ENCODE measurements at places on chromosomes 5 and 9.
A peak's percentile ranks its signal among the peaks of the same experiment; 100 is the strongest.

- DNase-seq: no peak
These were observed 54.2 kb upstream of the SSBP2 start for GRCh38 chr5:81805086-81805485.

GRCh38 chr5:134813407-134813806 lies 32.4 kb upstream of the C5orf24 start:
- no peak for DNase-seq

DNA sequence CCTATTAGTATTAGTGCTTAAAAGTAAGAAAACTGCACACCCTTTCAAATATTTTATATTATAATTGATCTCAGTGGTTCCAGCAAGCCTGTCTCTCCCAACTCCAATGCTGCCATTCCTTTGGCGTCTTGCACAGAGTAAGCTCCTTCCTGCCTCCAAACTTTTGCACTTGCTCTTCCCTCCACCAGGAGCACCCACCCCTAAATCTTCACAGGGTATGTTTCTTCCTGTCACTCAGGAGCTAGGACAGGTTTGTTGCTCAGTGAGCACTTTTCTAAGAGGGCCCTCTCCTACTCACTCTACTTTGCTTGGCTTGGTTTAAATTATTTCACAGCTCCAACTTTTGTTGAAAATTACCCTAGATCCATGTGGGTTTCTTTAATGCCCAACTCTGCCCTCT lies 189.1 kb upstream of the ADRA1B start:
- no peak for DNase-seq

DNA sequence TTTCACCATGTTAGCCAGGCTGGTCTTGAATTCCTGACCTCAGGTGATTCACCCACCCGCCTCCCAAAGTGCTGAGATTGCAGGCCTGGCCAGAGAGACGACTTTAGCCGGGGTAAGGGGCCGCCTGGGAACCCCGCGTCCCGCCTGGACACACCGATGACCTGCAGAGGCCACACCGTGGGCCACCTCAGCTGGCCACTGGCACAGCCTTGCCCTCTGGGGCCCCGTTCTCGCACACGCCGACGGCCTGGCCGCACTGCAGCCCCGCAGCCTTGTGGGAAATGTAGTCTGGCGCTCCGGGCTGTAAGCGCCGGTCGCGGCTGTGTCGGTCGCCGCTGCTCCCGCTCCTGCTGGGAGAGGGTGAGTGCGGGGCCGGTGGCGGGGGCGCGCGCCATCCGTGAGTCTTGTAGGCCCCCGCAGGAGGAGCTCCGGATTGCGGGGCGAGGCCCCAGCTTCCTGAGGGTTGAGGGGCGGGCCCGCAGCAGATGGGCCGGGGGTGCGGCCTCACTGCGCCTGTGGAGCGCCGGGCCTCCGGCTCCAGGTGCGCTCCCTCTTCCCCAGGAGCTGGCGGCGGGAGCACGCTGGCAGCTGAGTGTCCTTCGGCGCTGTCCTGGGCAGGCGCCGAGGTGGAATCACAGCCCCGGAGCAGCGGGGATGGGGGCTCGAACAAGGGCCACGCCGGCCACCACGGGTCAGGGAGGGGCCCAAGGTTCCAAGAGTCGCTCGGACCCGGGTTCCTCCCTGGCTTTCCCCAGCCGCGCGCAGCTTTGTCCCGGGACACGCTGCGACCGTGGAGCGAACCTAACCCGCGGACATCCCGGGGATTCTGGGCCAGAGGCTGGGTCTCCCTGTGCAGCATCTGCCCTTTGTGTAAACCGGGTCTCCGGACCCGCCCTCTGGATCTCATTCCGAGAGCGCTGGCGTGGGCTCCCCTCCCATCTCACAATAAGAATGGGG lies at the start of gene ZFP2:
TSS of gene ZFP2 (plus strand) at position 299 of the 957 bp plus-strand sequence. CDS start 35,401 bp downstream, outside the sequence.
- peak; percentile 30 for DNase-seq

DNA sequence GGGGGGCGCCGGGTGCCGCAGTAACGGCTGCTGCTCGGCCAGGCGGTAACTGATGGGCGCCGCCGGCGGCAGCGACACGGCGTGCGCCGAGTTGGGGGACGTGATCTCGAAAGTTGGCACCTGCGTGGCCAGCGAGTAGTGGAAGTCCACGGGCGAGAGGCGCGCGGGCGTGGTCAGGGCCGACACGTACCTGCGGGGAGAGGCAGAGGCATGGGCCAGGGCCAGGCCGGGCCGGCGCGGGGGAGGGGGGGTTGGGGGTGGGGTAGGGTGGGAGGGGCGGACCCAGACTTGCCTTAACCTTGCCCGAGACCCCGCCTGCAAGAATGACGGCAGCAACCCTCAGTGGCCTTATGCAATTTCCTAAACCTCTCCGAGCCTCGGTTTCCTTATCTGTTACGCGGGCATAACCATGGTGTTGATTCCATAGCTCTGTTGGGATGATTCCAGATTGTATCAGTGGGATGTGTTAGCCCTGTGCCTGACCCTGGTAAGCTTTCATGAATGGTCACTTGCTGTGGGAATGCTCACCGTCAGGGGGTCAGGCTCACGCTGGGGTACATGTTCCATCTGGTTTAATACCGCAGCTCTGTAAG lies 53.0 kb downstream of the PSD2 start:
- DNase-seq: peak; percentile 61

DNA sequence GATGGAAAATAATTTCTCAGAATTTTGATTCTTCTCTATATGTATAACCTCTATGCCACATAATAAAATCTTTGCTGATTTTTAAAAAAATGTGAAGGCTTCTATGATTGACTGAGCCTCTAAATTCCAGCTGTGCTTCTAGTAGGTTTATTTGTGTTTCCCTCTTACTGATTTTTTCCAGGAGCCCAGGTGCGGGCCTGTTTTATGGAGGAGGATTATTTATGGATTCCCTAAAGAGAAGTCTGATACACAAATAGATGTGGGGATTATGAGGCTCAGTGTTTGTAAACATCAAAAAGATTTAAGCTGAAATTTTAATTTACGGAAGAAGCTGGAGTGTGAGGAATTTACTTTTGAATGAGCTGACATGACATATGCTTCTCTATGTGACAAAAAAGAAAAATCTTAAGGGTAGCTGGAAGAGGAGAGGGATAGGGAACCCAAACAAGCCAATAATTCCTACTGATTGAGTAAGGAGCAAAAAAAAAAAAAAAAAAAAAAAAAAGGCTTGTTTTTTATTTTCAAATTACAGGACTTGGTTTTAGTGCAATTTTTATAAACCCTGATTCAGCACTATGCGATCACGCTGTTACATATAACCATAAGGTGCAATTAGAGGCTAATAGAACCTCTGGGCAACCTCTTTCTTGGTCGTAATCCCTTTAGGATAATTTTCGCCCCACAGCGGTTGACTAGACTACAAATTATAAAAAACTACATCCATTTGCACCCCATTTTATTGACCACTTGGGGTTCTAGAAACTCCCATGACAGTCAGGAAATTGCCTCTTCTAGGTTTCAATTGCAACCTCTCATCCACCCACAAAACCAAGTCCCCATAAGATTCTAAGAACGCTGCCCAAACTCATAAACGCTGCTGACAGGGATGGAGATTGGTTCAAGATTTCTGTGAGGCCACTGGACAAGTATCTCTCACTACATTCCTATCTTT lies 44.4 kb upstream of the RAI14 start:
- DNase-seq: no peak

DNA sequence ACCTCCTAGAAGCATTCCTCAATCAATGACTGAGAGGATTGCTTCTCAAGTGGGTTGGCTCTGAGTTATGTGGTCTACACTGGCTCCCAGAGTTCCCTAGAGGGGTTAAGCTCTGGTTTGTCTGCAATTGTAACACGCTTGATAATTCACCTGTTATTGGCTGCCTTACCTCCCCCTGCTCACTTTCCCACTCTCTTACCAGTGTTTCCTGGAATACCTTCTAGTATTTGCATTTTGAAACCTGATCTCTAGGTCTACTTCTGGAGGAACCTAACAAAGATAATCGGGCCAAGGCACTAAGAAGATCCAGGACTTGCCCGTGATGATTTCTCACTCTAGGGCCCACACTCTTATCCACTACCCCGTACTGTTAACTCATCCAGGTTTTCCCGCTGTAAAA lies 110.1 kb upstream of the MAP3K1 start:
- no peak for DNase-seq

DNA sequence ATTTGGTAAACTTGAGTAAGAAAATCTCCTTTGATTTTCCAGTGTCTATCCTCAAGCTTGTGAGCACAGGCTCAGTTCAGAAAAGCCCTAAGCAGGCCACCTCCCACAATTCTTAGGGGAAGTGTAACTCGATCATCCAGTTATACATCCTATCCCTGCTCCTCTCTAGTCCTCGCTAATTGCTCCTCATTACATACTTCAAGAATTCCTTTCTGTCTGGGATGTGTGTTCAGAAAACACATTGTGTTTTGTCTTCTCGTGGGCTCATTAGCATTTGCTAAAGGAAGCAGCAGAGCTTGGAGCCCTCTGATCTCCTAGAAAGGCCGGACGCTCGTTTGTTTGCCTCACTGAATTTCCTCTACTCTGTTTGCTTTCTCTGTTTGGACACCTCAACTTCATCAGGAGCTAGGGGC lies 268.2 kb upstream of the RFX3 start:
- DNase-seq: no peak

- no peak for DNase-seq
These were observed 644 bp downstream of the NIM1K start for GRCh38 chr5:43192558-43193180.

DNA sequence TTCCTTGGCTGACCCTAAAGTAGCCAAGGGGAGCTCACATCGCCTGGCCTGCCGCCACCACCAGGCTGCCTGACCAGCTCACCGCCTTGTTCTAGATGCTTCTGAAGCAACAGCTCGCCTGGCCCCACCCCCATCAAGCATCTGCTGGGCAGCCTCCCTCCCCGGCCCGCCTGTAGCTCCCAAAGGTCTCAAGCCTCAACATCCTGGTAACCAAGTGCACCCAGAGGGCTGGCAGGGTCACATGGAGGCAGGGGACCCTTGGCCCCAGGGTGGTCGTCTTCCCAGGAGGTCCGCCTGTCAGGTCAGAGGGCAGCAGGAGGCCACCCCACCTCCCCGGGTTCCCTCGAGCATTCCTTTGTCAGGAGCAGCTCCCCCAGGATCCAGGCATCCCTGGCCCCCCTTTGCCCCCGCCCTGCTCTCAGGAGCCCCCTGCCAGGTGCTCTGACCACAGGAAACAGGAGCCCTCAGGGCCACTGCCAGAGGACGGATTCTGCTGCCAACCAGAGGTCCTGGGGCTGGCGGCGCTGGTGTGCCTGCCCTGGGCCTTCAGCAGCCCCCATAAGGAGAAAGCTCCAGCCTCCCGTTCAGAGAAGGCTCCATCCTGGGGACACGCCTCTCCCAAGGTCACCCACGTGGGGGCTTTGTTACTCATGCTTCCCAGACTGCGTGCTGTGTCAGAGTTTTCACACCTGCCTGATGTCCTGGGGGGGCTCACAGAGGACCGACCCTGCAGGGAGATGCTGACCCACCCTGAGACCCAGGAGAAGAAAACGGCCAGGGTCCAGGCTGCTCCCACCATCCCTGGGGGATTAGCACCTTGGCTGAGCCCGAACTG lies 3.5 kb upstream of the LRRC14B start:
- no peak for DNase-seq

- DNase-seq: no peak
These were observed 8.8 kb downstream of the TNIP1 start for GRCh38 chr5:151071848-151072629.

GRCh38 chr5:1413611-1414241 lies 31.5 kb downstream of the SLC6A3 start:
- DNase-seq: no peak

DNA sequence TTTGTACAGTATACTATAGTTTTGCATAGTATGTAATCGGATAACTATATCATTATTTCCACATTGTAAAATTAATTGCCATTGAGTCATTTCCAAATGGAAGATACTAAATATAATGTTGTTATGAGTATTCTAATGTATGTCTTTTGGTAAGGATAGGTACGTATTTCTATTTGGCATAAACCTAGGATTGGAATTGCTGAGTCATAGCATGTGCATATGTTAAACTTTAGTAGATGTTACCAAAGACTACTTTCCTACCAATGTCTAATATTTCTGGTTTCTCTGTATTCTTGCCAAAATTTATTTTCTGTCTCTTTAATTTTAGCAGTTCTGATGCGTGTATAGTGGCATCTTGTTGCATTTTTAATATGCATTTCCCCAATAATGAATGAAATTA lies 825.1 kb upstream of the ARRDC3 start:
- DNase-seq: no peak

GRCh38 chr5:150066901-150067396 lies 19.4 kb downstream of the CSF1R start:
- no peak for DNase-seq

- no peak for DNase-seq
These were observed 155.8 kb downstream of the TSSK1B start for GRCh38 chr5:113278976-113279375.

- DNase-seq: no peak
These were observed 10.7 kb upstream of the POU4F3 start for GRCh38 chr5:146327989-146328388.

- no peak for DNase-seq
These were observed 126.5 kb upstream of the PAM start for GRCh38 chr5:102628441-102629175.

Data from substantia nigra (tissue), 51 donors.